ENCODE measurements at places on chromosomes 11 and 22.

DNA sequence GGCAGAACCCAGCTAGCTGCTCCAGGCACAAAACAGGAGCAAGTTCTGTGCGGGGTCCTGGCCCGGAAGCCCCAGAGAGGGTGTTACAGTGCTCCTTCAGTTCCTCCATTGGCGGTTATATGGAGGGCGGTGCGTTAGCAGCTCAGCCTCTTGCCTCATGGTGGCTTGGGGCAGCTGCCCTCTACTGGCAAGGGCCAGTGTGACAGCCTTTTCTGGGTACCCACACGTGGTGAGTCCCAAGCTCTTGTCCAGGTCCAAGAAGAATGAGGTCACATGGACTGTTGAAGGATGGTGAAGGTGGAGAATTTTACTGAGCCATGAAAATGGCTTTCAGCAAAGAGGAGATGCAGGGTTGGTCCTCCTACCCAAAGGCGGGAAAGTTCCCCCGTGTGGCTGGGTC, 100.5 kb downstream of the WT1 start:
- DNase-seq, result no peak

GRCh38 chr22:28394513-28395110, 285.0 kb downstream of the TTC28 start:
- DNase-seq, result no peak

GRCh38 chr11:44675906-44676305, 50.9 kb upstream of the TSPAN18 start:
- no peak for DNase-seq

- DNase-seq, result peak; percentile 28
Observed at GRCh38 chr11:1129611-1130160, 28.1 kb upstream of the MUC5AC start.

DNA sequence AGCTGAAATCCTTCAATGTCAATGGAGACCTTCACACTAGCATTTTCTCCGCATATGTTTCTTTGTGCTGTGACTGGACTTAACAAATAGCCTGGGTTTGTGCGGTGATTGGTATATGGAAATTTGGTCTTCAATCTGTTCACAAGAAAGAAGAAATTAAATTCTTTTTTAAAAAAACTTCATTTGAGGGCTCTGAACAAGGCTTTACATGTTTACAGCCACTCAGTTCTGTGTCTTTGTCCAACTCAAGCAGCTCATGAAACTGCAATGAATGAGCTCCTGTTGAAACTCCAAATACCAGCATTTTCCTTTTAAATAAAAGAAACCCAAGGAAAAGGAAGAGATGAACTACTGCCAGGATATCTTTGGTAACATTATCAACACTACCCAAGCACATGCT, 57.3 kb downstream of the PIK3C2A start:
- DNase-seq, result no peak

Data from right forelimb (tissue), 1 donor.